ENCODE measurements at places on chromosomes 3 and 15.

GRCh38 chr15:67839499-67839928, 331 bp downstream of the RNU6-1 start:
- DNase-seq = no peak

GRCh38 chr15:89671687-89672086, 7.5 kb downstream of the PLIN1 start:
- DNase-seq = no peak

DNA sequence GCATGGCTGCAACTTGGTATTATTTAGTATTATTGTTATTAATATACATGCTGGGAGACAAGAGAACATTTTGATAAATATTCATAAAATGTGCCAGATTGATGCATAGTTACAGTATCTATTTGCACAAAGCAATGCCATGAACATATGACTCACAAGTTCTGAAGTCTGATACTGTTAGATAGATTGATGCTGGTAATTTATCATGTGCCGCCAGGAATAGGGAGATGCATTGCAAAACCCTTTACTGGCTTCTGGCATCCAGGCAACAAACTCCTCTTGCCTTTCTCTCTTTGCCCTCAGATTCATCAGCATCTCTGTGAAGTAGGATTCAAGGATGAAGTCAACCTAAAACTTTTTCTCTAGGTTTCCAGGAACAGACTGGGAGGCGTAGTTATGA, 41.0 kb upstream of the SLC25A26 start:
- DNase-seq = no peak

DNA sequence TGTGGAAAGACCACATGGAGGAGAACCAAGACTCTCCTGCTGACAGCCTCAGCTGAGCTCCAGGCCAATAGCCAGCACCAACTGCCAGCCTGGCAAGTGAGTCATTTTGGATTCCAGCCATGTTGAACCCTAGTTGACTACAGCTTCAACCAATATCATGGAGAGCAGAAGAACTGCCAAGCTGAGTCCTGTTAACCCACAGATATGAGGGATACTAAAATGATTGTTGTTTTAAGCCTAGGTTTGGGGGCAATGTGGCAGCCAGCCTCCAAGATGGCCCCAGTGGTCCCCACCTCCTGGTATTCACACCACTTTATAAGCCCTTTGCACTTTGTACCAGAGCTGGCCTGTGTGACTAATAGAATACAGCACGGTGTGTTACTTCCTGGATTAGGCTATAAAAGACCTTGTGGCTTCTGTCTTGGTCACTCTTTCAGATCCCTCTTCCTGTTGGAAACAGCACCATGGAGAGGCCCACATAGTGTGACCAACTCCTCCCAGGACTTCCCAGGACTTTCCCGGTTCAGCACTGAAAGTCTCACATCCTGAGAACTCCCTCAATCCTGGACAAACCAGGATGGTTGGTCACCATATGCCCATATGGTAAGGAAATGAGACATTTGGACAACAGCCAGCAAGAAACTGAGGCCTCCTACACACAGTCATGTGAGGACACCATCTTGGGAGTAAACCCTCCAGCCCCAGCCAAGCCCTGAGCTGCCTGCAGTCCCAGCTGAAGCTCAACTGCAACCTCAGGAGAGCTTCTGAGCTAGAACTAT, 32.4 kb upstream of the CDV3 start:
- no peak for DNase-seq

- DNase-seq = no peak
Measured at GRCh38 chr3:108283989-108284388, 12.4 kb upstream of the HHLA2 start.

DNA sequence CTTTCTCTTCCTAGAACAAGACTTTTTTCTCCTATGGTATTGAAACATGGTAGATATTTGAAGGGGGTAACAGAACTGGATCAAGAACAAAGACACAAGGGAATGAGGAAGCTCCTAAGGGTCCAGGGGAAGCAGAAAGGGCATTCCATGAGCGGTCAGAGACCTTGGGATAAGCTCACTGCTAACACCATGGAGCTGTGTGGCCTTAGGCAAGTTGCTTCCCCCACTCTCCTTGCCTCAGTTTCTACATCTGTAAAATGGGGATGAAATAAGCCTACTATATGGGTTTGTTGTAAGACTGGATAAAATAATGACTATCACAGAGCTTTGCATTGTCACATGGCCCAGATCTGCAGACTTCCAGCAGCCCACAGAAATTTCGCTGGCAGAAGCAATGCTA, 139.8 kb downstream of the OPA1 start:
- no peak for DNase-seq

GRCh38 chr3:181009225-181009624, 19.7 kb upstream of the DNAJC19 start:
- no peak for DNase-seq

DNA sequence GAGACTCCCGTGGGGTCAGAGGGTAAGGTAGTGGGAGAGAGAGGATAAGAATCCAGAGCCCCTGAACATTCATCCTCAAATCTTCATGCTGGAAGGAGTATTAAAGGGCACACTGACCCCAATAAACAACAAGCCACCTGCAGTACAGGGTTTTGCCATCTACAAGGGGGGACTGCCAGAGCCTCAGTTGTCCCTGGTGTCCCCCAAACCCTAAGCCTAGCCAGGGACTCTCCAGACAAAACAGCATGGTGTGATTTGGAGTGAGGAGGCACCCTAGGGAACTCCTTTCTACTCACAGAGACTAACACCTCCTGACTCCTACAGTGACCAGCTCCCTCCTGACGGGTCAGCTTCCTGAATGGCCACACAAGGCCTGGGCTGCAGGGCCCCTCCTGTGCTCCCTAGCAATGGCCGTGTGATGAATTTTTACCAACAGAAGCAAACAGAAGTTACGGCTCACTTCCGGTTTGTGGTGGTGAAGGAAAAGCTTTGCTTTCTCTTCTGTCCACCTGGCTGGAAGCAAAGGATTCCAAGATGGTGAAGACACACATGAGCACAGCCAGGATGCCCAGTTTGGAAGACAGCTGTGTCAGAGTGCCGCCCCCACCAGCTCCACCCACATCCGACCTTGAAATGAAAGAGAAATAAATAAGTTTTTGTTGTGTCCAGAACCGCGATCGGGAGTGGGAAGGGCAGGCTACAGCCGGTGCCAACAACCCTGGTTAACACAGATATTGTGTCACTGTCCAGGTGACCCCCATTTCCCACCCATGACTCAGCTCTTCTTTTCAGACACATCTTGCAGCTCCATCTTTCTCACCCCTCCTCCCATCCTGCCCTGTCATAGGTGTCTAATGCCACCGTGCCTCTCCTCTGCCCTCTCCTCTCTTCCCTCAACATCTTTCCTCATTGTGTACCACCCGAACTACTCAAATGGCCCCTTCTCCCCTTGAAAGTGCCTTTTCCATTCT, 69.6 kb upstream of the ATP13A3 start:
- DNase-seq = no peak

GRCh38 chr15:66603301-66604179, 37.7 kb upstream of the LCTL start:
- DNase-seq = peak; percentile 52

GRCh38 chr3:52387481-52387880, 57.4 kb downstream of the SEMA3G start:
- DNase-seq = no peak

- no peak for DNase-seq
Measured at GRCh38 chr15:30928076-30928475, 24.4 kb downstream of the FAN1 start.

DNA sequence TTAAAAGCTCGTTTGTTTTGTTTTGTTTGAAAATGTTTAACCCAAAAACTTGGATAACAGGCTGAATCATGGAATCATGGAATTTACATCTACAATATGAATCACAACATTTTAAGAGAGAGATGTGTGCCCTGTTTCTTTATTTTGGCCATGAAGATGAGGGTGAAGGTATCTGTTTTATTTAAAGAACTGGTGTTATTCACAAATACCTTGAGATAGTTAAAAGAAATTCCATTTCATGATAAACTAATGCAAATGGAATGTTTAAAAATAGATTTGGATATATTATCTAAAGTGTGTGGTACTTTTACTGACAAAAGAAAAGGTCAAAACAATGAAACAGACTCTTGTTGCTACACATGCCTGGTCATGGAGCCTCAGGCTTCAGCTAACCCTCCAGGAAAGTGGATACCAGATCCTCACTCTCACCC, 486.0 kb upstream of the CFAP20DC start:
- DNase-seq = no peak

DNA sequence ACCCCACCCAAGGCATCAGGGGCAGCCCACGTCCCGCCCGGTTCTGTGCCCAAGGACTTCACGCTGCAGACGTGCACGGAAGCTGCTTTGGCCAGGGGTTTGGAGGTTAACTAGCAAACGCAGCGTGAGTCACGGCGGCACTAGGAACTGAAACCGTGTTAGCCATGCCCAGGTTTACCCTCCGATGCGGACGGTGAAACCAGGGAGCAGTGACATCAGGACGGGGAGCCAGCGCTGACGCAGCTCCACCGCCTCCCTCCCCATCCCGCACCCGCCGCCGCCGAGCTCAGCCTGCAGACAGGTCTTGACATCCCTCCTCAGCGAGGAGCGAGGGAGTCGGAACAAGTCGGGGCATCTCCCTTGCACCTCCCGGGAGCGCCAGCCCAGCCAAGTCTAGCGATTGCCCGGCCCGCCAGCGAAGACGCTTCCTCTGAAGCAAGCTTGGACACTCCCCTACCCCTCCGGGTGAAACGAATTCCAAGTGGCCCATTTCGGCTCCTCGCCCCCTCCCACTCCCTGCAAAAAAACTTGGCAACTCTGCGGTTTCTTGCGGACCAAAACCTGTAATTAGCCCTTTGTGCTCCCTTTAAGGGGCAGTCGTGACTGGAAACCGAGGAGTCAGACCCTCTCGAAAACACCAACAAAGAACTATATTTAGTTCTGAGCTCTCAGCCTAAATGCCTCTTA, 1.4 kb upstream of the RAP2B start:
- DNase-seq = peak; percentile 52

DNA sequence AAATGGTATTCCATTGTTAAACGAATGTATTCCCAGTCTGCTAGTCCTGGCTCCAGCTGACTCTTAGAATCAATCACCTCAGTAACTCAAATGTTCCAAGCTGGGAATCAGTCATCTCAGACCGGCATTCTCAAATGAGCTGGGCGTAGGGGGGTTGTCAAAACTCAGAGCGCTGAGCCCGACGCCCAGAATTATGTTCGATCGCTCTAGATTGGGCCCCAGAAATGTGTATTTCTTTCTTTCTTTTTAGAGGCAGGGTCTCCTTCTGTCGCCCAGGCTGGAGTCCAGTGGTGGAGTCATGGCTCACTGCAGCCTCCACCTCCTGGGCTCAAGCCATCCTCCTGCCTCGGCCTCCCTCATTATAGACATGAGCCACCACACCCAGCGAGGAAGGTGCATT, 99.3 kb upstream of the IGF1R start:
- DNase-seq = no peak

DNA sequence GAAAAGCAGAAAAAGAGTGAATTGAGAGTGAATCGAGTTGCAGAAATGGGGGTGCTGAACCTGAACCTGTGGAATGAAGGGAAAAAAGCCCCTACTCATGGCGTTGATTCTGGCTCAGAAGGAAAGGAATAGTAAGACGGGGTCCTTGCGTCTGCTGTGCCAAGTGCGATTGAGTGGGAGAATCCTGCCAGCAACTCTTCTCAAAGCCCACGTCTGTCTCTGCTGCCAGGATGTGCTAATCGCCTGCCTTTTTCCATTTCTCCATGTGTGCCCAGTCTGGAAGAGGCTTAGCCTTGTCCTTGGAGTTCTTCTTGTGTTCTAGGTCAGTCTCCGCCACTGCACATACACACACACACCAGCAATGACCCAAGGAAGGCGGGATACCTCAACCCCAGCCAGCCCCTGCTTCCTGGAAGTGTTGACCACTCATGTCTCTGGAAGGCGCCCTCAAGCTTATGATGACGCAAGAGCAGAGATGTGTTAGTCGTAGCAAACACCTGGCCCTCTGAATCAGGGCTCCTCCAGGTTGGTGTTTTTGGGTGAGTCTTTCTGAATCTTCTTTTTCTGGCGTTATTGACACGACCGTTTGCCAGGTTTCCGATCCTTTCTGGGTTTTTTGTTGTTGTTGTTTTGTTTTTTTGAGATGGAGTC, 262.4 kb upstream of the PROK2 start:
- no peak for DNase-seq

DNA sequence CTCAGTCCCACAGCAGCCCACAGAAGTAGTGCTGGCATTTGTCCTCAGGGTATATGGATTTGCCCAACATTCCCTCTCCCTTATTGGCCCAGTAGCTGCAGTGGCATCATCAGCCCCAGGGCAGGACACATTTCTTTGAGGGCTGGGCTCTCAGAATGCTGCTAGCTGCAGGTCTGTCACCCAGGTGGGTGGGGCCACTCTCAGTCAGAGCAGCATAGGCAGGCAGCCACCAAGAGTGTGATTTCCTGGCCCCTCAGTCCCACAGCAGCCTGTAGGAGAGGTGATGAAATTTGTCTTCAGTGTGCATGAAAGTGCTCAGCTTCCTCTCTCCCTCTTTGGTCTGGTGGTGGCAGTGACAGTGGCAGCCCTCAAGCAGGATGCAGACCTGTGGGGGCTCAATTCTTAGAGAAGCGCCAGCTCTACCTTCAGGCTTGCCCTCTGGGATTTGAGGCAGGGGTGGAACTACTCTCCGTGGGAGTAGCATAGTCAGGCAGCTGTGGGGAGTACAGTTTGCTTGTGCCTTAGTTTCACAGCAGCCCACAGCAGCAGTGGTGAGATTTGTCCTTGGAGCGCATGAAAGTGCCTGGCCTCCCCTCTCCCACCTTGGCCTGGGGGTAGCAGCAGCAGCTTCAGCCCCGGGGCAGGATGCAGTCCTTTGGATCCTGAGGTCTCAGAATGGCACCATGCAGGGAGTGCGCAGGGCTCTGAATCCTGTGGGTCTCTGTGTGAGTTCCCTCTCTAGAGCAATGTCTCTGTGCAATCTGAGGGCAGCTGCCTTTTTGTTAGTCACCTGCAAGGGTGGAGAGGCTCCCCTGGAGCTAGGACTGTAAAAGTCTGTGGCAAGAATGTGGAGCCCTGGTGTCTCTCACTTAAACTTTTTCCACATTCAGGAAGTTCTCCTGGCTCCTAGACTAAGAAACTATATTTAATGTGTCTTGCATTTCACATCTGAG, 1229.1 kb downstream of the ROBO2 start:
- no peak for DNase-seq

DNA sequence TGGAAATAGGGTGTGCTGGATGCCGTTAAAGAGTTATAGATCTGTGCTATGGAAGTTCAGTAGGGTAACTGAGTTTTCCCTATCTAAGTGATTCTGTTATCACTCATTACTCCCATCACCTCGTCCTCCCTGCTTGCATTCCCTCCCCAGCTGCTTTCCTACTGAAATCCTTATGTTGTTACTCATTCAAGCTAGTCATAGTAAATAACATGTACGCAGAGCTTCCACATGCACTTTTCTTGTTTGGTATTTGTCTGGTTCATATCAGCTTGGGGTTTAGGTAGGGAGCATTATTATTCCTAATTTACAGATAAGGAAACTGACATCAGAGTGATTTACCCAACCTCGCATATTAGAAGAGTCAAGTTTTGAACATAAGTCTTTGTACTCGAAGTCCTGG, 135.1 kb downstream of the HCN4 start:
- no peak for DNase-seq

GRCh38 chr3:27978440-27978839, 256.3 kb upstream of the EOMES start:
- DNase-seq = no peak

Data from activated CD8-positive, alpha-beta memory T cell treated with anti-CD3 and anti-CD28 coated beads for 1 hour (primary cell).